Muscle of leg (tissue), 16 donors: ENCODE measurements at places on chromosomes 7 and 10. TPM values are rescaled to one million over a fixed set of nuclear protein-coding genes. Genes with fewer than 3 reads are reported as not detected.

- DNase-seq, result peak; percentile 91
Measured at GRCh38 chr7:67462781-67463191, 466.2 kb downstream of the TYW1 start.

DNA sequence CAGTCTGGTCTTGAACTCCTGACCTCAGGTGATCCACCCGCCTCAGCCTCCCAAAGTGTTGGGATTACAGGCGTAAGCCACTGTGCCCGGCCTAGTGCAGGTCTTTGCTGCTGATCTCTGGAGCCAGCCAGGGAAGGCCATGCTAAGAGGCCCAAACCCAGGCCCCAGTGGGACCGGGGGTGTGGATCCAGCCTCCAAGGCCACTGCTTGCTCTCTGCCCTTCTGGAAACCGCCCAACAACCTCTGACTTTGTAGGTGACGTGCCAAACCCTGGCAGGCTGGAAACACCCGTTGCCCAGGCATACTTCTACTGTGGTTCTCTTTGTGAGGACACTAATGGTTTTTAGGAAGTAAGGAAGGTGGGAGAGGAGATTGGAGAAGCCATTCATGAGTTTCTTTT, 83.5 kb upstream of the GNA12 start:
- DNase-seq, result no peak

DNA sequence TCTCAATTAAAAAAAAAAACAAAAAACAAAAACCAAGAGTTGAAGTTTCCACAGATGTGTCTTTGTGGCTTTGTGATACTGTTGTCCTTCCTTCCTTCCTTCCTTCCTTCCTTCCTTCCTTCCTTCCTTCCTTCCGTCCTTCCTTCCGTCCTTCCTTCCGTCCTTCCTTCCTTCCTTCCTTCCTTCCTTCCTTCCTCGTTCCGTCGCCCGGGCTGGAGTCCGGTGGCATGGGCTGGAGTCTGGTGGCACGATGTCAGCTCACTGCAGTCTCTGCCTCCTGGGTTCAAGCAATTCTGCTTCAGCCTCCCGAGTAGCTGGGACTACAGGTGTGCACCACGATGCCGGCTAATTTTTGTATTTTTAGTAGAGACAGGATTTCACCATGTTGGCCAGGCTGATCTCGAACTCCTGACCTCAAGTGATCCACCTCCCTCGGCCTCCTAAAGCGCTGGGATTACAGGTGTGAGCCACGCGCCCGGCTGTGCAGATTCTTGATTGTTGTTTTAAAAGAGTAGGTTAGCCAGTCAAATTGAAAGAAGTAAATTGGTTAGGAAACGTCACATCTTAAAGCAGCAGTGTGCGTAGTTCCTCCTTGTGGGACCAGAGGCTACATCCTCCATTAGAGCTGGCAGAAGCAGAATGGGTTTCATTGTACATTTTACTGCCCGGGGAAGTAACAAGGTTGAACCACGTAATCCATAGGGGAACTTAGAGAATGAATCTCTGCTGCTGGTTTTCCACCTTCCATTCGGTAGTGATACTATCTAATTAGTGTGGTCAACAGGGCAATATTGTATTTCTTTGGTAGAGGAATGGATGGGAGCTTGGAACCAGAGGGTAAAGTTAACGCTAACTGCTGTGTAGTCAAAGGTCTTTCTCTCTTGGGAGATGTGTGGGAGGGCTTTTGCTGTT, 20.6 kb downstream of the DNAJB6 start:
- no peak for DNase-seq

GRCh38 chr7:120055300-120055699, 217.7 kb upstream of the KCND2 start:
- no peak for DNase-seq

Gene CPA5
- 0.99 TPM for polyA plus RNA-seq

DNA sequence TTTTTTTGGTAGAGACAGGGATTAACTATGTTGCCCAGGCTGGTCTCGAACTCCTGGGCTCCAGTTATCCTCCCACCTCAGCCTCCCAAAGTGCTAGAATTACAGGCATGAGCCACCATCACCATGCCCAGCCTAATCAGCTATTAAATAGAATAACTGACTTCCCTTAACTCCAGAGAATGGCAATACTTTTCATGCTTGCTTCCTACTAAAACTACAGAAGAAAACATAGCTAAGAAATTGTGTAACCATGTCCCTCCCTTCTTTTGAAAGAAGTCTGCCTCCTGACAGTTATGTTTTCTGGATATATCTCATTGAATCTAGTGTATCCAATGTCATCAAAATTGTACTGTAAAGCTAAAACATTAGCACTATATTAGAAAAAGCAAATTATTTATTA, 95.6 kb downstream of the KMT2C start:
- no peak for DNase-seq

Gene SLC29A4
- polyA plus RNA-seq, result 36.0 TPM

GRCh38 chr10:128469515-128469914, 343.3 kb upstream of the MKI67 start:
- no peak for DNase-seq

Gene PKD2L1
- polyA plus RNA-seq, result not detected

Gene LRRN3
- 12.5 TPM for polyA plus RNA-seq

Gene MEOX2
- polyA plus RNA-seq, result 125 TPM

GRCh38 chr7:106621393-106622132, 39.4 kb downstream of the CCDC71L start:
- DNase-seq, result no peak

GRCh38 chr10:5948208-5948585, 29.1 kb downstream of the IL15RA start:
- DNase-seq, result no peak

Gene SLC39A12
- not detected for polyA plus RNA-seq

GRCh38 chr10:127356360-127356759, 160.0 kb upstream of the INSYN2A start:
- DNase-seq, result no peak

DNA sequence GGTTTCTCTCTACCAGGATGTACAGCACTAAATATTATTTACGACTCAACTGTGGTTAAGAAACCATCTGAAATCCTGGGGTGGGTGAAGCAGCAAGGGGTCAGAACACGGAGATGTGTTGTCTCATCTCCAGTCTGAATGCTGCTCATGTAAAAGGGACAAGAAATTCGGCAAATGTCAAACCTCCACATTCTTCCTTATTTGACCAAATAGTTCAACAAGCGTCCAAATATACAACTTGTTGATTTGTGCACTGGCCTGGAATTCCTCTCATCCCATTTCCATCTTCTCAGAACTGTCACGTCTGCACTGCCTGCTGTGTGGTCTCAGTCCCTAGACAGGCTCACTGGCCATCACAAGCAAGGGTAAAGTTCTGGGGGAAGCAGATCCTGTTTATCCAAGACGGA, 520.0 kb downstream of the PARD3 start:
- peak; percentile 38 for DNase-seq

GRCh38 chr7:157558516-157558874, 221.7 kb downstream of the DNAJB6 start:
- no peak for DNase-seq

- no peak for DNase-seq
Measured at GRCh38 chr10:97534746-97535367, 36.1 kb downstream of the UBTD1 start.

Gene MSANTD7
- polyA plus RNA-seq, result 10.8 TPM

DNA sequence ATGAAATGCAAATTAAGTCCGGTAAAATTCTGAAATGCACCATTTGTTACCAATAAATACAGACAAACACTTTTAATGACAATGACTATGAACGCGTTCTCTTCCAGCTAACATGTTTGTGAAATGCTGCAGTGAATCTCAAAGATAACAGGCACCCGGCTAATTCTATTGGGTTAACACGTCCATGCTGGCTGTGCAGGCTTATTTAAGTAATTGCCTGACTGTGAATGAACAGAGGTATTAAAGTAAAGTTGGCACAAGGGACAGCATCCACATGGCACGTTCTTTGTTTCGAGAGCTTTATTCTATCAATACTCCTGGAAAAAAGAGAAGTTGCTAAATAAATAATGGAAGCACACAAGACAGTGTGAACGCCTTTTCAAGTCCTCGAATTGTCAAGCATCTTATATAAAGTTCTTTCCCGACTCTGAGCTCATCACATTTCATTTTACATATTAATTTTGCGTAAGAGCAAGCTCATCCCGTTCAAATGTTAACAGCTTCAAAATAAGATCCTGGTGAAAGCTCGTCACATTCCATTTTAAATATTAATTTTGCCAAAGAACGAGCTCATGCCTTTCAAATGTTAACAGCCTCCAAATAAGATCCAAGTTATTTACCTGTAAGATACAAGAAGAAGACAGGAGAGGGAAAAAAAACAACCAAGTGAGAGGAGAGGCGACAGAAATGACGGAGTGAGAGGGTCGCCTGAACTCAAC, 111.3 kb upstream of the RHEB start:
- no peak for DNase-seq

Gene FBXO24
- polyA plus RNA-seq, result 1.1 TPM

Gene TAS2R41
- polyA plus RNA-seq, result not detected

GRCh38 chr10:33674491-33674890, 340.0 kb upstream of the NRP1 start:
- DNase-seq, result peak; percentile 97

- peak; percentile 24 for DNase-seq
Measured at GRCh38 chr7:23299770-23300300, 696 bp downstream of the MALSU1 start.

GRCh38 chr10:129888784-129889616, 75.1 kb downstream of the EBF3 start:
- peak; percentile 75 for DNase-seq
